ENCODE measurements at places on chromosomes 5 and 9.

GRCh38 chr9:20550326-20550725 is 72.0 kb downstream of the MLLT3 start:
- DNase-seq = no peak

DNA sequence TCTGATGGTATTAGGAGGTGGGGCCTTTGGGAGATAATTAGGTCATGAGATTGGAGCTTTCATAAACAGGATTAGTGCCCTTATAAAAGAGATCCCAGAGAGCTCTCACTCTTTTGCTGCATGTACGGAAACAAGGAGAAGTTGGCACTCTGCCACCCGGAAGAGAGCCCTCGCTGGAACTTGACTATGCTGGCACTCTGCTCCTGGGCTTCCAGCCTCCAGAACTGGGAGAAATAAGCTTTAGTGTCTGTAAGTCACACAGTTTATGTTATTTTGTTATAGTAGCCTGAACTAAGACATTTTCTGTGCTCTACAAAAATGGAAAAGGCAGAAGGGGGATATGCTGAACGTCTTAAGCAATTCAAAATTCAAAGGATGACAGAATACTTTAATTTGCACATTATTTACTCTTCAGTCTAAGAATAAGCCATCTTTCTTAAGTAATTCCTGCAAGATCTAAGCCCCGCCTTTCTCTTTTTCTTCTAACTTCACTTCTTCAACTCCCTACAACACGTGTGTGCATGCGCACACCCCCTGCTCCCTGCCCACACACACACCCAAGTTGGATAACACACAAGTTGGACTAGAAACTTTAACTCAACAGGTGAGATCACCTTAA is 17.3 kb downstream of the NFIB start:
- DNase-seq = no peak

GRCh38 chr9:20048985-20049384 is 260.1 kb upstream of the SLC24A2 start:
- no peak for DNase-seq

DNA sequence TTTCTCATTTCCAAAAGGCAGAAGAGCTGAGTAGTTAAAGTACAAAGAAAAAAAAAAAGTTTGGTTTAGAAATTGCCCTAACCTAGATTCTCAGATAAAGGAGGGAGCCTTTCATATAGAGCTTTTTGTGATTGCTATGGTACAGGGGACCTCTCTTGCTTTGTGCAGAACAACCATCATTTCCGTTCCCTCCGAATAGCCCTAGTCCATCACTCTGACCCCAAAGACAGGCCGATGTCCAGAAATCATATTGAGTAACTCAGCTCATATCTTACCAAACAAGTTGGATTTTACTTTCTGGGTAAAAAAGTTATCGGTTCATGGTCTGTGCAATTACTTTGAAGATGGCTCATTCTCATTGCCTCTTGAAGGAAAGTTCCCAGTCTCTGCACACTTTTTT is 36.7 kb upstream of the COL15A1 start:
- no peak for DNase-seq

- DNase-seq = peak; percentile 12
Observed at GRCh38 chr5:159773062-159773924, 143.0 kb upstream of the ADRA1B start.

DNA sequence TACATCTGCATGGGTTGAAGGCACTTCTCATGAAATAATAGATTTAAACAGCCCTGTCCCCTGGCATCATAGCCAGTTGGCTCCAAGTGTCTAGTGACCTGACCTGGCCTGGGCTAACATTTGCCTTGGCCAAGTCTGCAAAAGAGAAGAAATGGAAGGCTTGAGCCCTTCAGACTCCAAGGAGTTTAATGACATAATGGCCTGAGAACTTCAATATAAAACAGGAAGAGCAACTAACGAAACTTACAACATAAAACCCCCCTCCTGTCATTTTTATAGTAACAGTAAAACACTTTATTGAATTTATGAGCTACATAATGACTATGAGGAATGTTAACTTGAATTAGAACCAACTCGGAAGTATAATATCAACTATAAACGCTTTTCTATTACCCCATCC is 218.8 kb upstream of the TBCA start:
- DNase-seq = no peak

GRCh38 chr9:6764950-6765349 is 7.2 kb downstream of the KDM4C start:
- no peak for DNase-seq

DNA sequence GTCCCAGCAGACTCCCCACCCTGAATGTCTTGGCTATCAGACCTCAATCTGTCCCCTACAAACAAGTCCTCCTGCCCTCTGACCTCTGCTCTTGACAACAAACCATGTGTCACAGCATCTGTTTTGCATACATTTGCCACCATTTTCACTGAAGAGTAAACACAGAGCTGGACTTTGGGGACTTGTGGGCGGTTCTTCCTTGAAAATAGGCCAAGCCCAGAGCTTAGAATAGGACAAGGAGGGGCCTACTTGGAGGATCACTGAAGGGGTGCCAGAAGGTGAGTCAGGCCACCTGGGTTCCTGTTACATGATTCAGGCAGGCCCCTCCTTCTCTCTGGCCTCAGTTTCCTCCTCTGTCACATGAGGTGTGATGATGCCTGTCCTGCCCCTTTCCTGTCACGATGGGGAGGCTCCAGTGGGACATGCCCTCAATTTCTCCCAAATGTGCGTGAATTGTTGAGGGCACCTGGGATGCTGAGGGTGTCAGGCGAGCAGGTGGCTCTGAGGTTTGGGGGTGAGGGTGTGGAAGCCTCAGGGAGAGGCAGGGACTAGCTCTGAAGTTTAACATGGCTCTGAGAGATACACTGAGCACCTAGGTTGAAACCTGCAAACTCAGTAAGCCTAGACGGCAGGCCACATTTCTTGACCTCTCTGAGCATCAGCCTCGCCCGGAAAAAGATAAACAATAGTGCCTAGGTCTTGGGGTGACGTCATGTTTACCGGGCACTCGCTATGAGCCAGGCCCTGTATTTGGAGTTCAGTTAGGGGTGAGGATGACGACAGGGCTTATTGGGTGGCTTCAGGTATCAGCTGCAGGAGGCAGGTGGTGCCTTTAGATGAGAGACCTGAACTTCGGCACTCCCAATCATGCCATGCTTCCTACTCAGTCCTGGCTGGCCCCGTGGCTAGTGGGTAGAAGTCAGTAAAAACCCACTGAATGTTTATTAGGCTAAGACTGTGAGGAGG is 107.6 kb upstream of the PITX1 start:
- DNase-seq = no peak

- no peak for DNase-seq
Observed at GRCh38 chr9:20990867-20991266, 40.6 kb downstream of the HACD4 start.

GRCh38 chr9:69499959-69500358 is 172.2 kb downstream of the APBA1 start:
- no peak for DNase-seq

- DNase-seq = no peak
Observed at GRCh38 chr5:33657804-33658440, 217.2 kb downstream of the TARS1 start.

DNA sequence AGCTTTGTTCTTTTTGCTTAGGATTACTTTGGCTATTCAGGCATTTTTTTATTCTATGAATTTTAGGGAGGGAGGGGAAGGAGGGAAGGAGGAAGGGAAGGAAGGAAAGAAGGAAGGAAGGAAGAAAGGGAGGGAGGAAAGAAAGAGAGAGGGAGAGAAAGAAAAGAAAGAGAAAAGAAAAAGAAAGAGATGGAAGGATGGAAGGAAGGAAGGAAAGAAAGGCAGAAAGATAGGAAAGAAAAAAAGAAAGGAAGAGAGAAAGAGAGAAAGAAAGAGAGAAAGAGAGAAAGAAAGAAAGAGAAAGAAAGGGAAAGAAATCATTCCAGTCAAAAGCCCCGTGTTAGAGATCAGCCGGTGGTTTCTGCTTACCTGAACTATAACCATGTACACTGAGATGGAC is 20.8 kb upstream of the NKD2 start:
- no peak for DNase-seq

DNA sequence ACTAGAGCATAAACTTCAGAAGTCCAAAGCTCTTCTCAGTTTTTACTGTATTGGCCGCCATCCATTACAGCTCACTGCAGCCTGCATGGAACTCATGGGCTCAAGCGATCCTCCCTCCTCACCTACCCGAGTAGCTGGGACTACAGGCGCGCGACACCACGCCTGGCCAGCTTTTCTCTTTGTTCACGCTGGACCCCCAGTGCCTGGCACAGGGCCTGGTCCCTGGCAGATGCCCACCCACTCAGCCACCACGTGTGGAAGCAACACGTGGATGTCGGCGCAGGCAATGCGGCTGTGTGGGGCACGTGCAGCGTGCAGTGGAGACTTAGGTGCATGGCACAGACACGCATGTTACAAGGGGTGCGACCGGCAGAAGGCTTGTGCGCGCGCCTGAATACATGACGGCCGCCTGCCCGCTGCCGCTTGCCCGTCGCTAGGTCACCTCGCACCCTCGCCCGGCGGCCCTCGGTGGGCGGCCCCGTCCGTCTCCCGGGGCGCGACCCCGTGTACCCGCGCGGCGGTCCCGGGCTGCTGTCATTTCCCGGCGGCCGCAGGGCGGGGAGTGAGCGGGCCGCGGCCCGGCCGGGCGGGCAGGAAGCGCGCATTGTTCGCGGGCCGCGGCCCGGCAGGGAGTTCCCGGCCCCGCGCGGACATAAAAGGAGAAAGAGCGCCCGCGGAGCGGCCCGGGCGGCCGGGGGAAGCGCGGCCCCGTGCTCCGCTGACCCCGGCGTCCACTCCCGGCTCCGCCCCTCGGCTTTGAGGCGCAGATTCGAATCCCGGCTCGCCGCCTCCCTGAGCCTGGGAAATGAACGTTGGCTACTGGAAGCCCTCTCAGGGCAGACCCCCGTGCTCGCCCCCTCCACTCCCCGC is 24.1 kb upstream of the PTGS1 start:
- DNase-seq = no peak

DNA sequence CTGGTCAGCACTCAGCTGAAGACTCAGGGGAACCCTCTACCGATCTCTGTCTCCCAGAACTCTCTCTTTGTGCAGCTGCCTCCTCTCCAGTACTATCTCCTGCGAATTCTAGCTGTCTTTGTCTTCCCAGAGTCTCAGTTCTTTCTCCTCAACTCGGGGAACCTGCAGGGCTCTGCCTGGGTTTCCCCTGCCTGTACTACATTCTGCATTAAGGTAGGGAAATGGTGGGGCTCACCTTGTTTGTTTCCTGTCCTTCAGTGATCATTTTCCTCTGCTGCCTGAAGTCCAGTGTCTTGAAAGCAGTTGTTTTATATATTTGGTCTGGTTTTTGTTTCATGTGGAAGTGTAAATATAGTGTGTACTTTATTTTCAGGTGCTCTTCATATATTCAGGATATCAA is 43.1 kb upstream of the IGFBPL1 start:
- DNase-seq = no peak

GRCh38 chr5:2802693-2803365 is 51.4 kb upstream of the IRX2 start:
- DNase-seq = no peak

- DNase-seq = no peak
Observed at GRCh38 chr5:169688106-169688505, 51.0 kb downstream of the DOCK2 start.

- no peak for DNase-seq
Observed at GRCh38 chr5:36239370-36240293, 2.1 kb downstream of the NADK2 start.

- no peak for DNase-seq
Observed at GRCh38 chr5:77635917-77636640, 2.4 kb downstream of the OTP start.

DNA sequence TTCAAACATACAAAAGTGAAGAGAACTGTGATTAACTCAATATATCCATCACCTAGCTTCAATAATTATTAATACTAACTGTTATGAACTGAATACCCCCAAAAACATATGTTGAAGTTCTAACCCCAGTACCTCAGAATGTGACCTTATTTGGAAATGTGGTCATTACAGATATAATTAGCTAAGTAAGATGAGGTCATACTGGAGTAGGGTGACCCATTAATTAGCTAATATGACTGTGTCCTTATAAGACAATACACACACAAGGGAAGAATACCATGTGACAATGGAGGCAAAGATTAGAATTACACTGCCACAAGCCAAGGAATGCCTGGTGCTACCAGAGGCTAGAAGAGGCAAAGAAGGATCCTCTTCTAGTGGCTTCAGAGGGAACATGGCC is 7.8 kb downstream of the RRAGA start:
- DNase-seq = no peak

GRCh38 chr9:36064448-36065037 is 27.8 kb downstream of the RECK start:
- DNase-seq = no peak

- DNase-seq = no peak
Observed at GRCh38 chr9:72843520-72844439, 109.1 kb downstream of the ALDH1A1 start.

DNA sequence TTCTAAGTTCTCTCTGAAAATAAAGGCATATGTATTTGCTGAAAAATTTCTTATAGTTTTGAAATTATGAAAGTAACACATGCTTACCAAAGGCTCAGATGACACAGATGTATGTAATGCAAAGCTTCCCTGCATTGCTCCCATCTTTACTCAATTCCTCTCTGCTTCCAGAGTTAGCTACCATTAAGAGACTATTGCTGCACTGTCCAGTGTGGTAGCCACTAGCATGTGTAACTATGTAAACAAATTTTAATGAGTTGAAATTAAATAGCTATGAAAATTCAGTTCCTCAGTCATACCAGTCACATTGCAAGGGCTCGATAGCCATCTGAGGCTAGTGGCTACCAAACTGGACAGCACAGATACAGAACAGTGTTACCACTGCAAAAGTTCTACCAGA is 17.9 kb downstream of the FRMD3 start:
- no peak for DNase-seq

DNA sequence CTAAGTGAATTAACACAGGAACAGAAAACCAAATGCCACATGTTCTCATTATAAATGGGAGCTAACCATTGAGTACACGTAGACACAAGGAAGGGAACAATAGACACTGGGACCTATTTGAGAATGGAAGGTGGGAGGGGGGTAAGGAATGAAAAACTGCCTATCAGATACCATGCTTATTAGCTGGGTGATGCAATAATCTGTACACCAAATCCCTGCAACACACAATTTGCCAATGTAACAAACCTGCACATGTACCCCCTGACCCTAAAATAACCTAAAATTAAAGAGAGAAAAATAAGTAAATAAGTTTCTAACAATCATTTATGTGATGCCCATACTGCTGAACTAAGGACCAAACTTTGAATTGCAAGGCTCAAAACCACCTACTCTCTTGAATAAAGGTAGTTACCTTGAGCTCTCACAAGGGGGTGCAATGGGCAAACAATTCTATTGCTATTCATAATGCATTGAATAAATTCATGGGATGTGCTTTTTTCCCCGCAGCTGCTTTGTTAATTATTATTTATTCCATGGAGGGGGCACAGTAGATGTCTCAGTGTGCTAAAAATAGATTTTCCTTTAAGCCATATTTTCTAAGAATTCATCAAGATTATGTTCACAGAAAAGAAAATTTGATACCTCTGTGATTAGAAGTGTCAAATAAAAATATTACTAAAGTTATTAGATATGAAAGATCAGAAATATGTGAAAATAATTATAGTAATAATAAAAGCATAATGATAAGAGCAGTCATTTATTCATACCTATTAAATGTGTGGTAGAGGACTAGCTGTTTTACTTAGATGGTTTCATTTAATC is 76.2 kb upstream of the PTPN3 start:
- DNase-seq = no peak

GRCh38 chr5:157365732-157366131 is 94.3 kb upstream of the NIPAL4 start:
- DNase-seq = no peak

Data from activated T-helper 1 cell treated with anti-CD3 and anti-CD28 coated beads, Interleukin-2, amount 50 U/mL, for 16 hours (primary cell).